ENCODE measurements at places on chromosomes 12 and 14.

- DNase-seq: no peak
Measured at GRCh38 chr14:26939755-26940154, 341.9 kb upstream of the NOVA1 start.

GRCh38 chr12:40149673-40150260, 43.9 kb upstream of the SLC2A13 start:
- DNase-seq: no peak

DNA sequence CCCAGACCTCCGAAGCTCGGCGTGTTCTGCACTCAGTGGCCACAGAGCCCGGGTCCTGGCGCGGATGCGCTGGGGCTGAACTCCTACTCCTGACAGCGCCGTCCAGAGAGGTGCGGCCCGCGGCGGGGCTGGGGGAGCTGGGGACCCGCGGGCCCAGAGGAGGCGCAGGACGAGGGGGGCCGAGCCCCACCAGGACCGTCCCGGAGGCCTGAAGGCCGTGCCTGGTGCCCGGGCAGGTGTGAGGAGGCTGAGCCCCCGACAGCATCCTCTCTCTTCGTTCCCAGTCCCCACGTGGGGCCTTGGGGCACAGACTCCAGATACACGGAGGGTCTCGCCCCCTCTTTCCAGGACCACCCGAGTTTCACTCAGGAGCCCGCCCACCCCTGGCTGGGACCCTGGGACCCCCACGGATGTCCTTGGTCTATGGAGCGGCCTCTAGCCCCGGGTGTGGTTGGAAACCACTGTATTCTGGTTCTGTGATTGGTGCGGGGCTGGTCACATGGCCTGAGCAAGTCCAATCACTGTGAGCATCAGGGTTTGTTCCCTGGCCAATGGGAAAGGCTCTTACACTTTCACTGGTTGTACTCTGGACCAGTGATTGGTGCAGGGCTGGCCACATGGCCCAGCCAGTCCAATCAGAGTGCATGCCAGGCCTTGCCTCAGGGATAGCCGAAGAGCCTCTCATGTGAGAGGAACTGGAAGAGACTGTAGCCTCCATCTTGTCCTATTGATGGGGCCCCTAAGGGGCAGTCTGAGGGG, 217.6 kb upstream of the SFSWAP start:
- DNase-seq: no peak

DNA sequence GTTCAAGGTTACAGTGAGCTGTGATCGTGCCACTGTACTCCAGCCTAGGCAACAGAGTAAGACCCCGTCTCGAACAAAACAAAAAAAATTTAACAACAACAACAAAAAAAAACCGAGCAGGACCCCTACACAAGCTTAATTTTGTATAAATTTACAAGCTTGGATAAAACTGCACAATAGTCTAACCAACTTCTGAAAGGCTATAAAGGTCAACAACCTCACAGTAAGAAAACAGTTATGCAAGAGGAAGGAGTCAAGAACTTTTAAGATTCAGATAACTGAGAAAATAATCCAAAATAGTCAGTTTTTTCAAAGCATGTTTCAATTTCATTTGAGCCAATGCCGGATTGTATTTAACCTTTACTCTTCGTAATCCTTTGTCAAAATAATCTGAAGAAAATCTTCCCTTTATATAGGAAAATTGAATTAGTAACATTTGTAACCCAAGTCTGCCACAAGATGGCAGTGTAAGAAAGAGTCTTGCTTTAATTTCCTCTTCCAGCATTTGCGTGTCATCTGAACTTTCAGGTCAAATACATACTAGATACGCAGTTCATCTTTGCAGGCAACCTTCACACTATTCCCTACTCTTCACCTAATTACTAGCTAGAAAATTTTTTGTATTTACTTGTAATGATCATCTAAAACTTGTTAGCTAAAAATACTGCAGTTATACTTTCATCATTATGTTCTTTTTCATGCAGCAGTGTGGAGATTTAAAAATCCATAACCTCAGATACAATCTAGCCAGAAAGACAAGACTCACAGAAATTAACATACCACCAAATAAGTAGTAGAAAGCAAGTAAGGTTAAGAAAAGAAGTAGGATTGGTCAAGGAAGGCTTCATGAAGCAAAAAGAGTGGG, 5.8 kb downstream of the CCNB1IP1 start:
- DNase-seq: no peak

DNA sequence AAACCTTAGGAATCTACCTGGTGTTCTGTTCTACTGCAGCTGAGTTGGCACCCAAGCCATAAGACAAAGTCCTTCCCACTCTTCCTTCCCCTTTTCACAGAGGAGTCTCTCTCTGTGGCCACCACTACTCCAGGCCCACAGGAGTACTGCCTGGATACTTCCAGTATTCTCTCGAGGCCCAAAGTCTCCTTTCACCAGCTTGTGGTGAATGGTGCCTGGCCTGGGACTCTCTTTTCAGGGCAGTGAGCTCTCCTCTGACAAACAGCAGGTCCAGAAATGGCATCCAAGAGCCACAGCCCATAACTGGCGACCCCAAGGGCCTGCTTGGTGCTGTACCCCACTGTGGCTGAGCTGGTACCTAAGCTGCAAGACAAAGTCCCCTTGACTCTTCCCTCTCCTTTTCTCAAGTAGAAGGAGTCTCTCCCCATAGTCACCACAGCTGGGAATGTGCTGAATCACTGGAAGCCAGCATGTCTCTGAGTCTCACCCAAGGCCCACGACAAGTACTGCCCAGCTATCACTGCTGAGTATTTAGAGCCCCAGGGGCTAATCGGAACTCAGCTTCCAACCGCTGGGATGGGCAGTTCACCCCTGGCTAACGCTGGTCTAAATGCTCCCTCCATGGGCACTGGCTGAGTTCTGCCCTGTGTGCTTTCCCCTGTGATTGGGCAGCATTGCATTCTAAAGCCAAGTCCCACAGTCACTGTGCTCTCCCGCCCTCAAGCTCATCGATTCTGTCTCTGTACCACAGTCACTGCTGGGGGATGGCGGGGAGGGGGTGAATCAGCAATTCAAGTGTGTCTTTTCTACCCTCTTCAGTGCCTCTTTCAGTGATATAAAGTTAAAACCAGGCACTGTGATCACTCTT, 6.1 kb downstream of the A2ML1 start:
- no peak for DNase-seq

DNA sequence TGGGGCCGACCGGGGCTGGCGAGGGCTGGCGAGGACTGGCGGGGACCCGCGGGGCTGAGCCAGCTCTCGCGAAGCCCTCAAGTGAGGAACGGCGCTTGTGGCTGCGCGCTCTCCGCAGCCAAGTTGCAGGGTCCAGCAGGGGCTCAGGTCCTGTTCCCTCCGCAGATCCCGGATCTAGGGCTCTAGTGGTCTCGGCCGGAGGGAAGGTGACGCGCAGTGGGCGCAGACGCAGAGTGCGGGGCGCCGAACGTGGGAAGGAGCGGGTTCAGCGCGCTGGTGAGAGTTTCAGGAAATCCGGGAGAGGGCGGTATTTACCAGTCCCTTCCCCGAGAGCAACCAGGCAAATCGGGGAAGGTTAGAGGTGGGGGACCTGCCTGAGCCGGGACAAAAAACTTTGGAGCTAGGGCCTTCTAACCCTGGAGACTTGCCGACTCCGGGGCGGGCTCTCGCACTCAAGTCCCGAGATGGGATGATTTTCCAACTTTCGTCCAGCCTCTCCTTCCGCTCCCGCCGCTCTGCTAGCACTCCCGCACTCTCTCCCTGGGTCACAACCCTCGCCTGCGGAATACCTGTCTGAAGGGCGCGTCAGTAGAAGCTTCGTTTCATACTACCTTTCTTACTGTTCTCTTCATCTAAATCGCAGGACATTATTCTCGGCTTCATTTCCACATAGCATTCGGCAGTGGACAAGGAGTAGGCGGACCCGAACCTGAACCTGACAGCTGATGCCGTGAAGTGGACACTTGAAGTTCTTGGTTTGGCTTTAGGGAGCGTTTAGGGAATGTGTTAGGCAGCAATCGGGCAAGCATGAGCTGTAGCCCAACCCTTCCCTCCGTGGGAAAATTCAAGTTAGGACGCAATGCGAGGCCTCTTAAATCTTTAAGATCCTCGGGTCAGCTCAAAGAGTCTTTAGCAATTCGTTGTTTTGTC, 13.6 kb upstream of the PAX9 start:
- DNase-seq: no peak

- no peak for DNase-seq
Measured at GRCh38 chr14:72598306-72598705, 295.6 kb downstream of the DPF3 start.

GRCh38 chr14:22099942-22100763, 426.5 kb upstream of the OR4E1 start:
- DNase-seq: no peak

DNA sequence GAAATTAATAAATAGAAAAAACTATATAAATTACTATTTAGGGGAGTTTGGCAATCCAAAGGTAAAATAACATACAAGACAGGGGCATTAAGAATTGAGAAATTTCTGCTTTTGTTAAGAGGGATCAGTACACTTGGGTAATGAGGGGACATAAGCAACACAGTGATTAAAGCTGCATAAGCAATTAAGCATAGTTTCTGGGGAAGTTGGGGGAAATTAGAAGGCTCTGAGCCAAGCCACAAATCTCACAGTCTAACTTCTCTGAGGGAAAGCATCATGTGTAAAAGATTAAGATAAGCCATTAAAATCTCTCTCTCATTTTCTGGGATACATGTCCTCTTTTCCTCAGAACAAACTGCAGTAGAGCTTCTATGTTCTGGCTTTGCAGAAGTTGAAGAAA, 533.9 kb upstream of the LRFN5 start:
- DNase-seq: no peak

GRCh38 chr14:51018521-51018920, 74.2 kb upstream of the PYGL start:
- no peak for DNase-seq

DNA sequence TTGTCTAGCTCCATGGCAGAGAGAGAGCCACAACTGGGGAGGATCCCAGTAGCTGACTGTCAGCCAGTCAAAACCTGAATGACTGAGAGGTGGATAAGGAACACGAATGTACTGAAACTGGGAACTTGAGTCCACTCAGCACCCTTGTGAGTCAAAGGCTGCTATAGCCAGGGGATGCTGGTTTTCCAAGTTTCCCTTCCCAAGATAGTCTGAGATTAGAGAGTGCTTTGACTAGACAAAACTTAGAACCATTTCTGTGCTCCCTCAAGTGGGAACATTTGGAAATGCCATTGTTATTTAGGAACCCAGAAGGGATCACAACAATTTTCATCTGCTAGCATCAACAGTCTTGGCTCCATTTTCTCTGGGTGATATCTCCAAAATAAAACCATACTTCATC, 4.0 kb downstream of the PRKAG1 start:
- no peak for DNase-seq

DNA sequence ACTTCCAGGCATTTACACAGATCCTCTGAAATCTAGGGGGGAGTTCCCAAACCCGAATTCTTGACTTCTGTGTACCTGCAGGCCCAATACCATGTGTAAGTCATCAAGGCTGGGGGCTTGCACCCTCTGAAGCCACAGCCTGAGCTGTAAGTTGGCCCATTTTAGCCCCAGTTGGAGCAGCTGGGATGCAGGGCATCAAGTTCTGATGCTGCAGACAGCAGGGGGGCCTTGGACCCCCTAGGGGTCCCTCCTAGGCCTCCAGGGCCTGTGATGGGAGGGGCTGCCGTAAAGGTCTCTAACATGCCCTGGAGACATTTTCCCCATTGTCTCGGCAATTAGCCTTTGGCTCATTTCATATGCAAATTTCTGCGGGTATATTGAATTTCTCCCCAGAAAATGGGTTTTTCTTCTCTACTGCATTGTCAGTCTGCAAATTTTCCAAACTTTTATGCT, 59.5 kb downstream of the LRIG3 start:
- no peak for DNase-seq

- no peak for DNase-seq
Measured at GRCh38 chr12:27064397-27065342, 17.7 kb downstream of the C12orf71 start.

GRCh38 chr12:117514016-117514415, 152.6 kb upstream of the NOS1 start:
- no peak for DNase-seq

GRCh38 chr14:95507701-95508103, 8.7 kb downstream of the SYNE3 start:
- DNase-seq: no peak

- no peak for DNase-seq
Measured at GRCh38 chr14:50829489-50830043, 1.4 kb downstream of the NIN start.

DNA sequence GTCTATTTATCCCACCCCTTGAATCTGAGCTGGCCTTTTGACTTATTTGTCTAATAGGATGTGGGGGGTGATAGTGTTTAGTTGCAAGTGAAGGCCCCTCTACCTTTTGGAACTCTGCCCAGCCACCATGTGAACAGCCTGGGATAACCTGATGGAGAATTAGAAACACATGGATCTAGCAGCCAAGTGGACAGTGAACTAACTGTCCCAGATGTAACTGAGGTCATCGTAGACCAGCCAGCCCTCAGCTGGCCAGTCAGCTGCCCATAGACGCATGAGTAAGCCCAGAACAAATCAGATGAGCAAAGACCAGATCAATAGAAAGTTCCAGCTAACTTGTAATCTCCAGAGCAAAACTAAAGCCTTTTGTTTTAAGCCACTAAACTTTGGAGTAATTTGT, 19.0 kb downstream of the KLRB1 start:
- no peak for DNase-seq

DNA sequence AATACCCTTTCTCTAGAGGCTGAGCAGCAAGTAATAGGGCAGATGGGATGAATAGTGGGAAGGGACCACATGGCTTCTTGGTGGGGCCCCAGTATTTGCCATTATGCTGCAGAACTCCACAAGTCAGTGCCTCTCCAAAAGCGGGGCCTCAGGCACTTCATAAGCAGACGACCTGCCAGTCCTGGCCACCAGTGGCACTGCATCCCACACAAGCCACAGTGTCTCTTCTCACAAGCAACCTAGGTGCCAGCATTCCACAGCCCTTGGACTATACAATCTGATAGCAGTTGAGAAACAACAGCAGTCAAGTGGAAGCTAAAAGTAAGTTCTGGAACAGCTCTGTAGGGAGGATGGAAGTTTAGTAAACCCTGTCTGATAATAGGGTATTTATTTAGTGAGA, 4.2 kb upstream of the SLC8A3 start:
- no peak for DNase-seq

GRCh38 chr12:104022786-104023185, 27.2 kb downstream of the GLT8D2 start:
- DNase-seq: no peak
